ENCODE measurements at places on chromosomes 1 and 21.

- no peak for DNase-seq
Measured at GRCh38 chr1:42952303-42953001, 6.2 kb downstream of the SLC2A1 start.

DNA sequence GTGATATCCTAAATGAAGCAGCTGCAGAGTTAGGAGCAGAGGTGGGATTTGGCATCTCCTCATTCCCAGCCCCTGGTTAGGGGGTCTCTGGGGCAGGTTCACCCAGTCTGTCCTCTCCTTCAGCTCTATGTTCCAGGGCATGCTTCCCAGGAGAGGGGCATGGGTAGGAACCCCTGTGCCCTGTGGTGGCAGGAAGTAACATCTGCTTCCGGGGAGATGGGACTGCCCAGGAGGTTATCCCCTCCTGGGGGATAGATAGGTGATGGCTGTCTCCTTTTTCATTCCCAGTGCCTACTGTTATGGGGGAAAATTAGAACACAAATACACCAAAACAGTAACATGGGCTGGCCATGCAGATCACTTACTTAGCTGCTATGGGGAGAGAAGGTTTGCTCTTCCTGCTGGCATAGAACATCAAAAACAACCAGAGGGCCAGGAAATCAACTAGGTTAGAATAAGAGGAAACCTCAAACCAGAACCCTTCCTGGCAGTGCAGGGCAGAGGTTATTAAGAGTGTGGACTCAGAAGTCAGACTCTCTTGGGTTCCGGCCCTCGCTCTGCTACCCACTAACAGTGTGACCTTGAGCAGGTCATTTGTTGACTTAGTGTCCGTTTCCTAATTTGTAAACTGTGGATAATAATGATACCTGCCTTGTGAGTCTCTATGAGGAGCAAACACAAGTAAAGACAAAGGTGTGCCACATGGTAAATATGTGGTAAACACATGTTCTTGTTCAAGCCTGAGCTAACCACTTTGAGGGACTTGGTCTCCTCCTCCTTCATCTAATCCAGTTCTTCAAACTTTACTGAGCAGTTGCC lies 157.8 kb upstream of the JUN start:
- DNase-seq: no peak

DNA sequence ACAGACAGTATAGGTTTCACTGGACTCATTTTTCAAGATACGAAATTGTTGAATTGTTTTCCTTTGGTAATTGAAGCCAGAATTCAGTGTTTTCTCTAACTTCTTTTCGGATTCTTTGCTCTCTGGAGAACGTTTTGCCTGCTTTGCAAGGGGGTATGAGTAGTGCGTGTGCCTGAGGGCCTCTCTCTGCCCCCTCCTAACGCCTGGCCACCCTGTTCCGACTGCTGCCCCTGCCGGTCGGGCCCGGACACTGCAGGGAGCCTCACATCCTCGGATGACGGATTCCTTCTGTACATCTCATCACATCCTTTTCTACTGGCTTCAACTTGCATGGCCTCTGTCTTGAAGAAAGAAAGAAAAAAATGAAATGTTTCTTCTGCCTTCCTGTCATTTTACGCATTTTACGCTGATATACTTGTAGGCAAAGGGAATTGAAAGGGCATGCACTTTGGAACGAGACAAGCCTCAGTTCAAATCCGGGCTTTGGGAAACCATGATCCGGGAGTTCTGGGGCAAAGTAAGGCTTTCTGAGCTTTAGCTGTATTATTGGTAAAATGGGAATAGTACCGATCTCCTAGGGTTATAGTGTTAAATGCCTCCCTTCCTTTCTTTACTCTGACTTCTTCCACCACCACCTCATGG lies 65.1 kb downstream of the DISC1 start:
- no peak for DNase-seq

- no peak for DNase-seq
Measured at GRCh38 chr1:236809148-236809547, 14.1 kb downstream of the MTR start.

DNA sequence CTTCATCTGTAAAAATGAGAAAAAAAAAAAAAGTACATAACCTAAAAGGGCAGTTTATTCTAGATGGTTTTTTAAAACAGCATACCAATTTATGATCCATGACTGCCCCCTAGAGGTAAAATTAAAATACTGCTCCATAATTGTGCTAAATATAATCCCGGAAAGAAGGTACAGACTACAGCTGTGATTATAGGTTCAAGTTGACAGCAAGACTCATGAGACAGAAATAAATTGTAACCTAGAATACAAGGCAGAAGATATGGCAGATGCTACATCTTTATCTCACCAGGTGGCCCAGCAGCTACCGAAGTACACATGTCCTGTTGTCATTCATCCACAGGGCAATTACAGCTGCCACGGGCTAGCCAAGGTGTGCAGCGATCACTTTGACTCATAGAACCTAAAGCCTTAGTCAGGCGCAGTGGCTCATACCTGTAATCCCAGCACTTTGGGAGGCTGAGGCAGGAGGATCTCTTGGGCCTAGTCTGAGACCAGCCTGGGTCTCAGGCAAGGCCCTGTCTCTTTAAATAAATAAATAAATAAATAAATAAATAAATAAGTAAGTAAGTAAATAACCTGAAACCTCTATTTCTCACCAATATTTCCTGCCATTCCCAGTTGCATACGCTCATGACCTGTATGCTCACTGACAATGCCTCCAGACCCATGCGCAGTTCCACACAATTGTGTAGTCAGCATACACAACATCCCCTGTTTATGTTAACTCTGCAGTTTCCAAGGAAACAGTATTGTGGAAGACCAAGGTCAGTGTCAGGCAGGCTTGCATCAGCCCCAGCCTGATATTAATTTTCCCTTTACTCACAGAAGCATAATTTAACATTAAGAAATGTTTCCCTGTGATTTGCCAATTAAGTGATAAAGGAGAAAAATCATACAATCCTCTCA lies 18.3 kb upstream of the PPIE start:
- DNase-seq: peak; percentile 100

GRCh38 chr1:72547412-72547811 lies 265.1 kb upstream of the NEGR1 start:
- DNase-seq: no peak

GRCh38 chr1:87061742-87062156 lies 147.3 kb downstream of the HS2ST1 start:
- DNase-seq: no peak

DNA sequence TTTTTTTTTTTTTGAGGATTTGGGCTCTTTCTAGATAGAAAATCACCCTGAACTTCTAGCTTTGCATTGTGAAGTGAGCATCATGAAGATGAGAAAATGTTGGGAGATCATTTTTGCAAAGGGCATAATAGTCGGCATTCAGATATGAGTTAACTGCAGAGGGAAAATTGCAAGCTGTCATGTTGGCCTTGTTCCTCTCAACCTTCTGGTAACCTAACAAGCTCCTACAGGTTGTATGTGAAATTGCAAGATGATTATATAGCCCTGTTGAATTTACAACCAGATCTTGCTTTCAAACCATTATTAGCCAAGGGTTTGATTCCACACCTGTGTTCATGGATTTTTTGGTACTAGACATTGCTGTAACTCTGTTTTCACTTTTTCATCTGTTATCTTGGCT lies 2.2 kb downstream of the ELOA start:
- no peak for DNase-seq

- no peak for DNase-seq
Measured at GRCh38 chr1:85068846-85069245, 20.5 kb upstream of the MCOLN3 start.

DNA sequence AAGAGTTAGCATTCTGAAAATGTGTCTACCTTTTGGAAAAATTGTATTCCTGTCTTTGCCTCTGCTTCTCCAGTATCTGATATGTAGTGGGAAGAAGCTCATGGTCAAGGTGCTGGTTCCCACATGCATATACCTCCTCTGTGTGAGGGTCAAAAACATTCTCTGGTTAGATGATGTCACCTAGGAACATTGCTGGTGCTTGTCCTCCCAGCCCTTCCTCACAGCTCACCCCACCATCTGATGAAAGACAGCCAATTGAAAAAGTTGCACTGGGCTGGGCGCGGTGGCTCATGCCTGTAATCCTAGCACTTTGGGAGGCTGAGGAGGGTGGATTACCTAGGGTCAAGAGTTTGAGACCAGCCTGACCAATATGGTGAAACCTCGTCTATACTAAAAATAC lies 154.4 kb downstream of the NR5A2 start:
- no peak for DNase-seq

DNA sequence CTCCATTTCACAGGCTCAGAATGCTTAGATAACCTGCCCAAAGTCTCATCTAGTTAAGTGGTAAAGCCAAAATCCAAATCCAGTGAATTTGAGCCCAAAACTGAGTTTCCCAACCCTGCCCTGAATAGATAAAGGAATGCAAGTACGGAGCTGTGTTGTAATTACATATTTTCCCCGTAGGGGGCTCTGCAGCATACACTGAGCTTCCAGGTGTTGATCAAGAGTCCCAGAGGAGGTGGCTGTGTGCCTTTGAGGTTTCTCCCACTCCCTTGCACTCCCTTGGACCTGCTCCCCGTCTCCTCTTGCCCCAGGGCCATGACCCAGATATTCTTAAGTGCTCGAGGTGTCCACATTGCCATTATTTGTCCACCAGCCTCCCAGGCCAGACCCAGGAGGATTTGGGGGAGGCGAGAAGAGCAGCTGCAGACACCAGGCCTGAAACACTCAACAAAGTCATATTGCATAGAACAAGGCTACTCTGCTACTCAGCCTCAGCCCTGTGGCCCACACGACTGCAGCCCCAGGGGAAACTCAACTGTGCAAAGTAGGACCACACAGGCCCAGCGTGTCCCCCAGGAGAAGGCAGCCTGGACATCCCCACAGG lies 18.4 kb upstream of the LY9 start:
- DNase-seq: peak; percentile 24

GRCh38 chr1:232793944-232794343 lies 11.3 kb upstream of the MAP10 start:
- DNase-seq: no peak

- DNase-seq: no peak
Measured at GRCh38 chr1:24920533-24920925, 9.5 kb downstream of the RUNX3 start.

DNA sequence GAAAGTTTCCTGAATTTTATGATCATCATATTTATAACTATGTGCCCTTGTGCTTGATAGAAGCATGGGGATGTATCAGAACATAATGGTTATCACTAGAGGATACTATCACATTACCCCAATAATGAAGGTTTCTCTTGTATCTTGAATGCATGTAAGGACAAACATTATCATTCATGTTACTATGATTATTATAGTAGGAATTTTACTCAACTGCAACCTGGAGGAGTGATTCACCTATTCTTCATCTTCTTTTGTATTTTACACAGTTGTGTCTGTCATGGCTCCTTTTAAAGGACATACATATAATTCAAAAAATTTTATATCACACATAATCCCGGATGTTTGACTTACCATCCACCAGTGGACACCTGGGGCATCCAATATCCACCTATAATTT lies 143.8 kb upstream of the TMPRSS15 start:
- DNase-seq: no peak

GRCh38 chr1:43622471-43622870 lies 27.5 kb upstream of the KDM4A start:
- DNase-seq: no peak

DNA sequence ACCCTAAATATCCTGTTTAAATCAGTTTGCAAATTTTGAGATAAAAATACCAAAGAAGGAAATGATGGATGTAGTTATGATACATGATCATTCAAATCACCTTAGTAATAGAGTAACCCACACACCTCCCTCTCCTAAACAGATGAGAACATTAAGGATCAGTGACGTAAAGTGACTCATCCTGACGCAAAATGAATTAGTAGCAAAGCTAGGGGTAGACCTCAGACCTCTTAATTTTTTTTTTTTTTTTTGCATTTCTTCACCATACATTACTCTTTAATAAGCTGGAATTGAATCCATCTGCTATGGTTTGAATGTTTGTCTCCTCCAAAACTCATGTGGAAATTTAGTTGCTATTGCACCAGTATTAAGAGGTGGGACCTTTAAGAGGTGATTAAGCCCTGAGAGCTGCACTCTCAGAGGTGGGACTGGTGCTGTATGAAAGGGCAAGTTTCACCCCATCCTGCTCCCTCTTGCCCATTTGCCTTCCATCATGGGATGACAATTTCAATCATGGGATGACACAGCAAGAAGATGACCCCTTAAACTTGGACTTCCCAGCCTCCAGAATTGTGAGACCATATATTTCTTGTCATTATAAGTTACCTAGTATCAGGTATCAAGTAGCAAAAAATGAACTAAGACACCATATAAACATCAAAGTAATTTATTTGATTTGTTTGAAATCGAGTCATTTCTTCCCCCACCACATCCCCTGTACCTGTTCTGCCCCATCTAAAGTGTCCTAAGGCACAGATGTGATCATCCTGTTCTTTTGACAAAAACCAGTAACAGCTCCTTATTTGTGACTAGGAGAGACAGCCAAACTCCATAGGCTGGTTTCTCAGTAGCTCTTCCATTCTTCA lies 114.6 kb upstream of the DUSP10 start:
- DNase-seq: no peak

- DNase-seq: no peak
Measured at GRCh38 chr1:157162345-157162744, 24.1 kb upstream of the ETV3 start.

DNA sequence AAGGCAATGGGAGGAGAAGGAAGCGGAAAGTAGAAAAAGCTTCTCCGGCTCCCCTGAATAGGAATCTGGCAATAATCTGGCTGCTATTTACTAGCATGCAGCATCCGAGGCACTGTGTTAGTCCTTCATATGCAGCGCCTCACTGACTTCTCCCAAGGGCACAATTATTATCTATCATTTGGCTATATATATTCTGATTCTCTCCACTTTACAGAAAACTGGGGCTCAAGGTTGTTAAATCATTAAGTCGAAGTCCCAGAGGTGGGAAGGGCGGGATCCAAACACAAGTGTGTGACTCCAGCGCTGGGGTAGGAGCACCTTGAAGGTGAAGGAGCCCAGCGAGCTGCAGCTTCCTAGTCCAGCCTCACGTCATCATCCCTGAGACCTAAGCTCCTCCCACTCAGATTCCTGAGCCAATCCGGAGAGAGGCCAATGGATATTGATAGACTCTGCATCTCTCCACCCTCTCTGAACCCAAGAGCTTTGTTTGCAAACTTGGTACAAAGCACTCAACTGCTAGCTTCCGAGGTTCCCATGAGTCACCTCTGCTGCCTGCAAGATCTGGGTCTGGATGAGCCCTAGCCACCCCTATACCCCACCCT lies 16.6 kb upstream of the EYA3 start:
- DNase-seq: peak; percentile 46

DNA sequence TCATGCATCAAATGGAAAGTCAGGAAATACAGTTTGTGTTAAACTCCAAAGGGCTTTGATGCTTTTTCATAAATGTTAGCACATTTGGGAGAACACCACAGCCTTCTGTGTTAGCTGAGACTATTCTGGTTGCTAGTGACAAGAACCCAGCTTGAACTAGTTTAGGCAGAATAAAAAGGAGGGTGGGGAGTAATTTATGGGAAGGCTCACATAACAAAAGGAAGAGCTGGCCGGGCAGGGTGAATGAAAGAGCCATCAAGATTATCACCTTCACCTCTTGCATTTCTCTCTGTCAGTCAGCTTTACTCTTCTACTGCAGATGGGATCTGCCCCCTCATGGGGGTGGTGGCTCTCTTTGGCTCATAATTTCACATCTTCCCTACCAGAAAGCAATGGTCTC lies 75.4 kb upstream of the VTCN1 start:
- no peak for DNase-seq

GRCh38 chr21:15820852-15821379 lies 91.1 kb downstream of the USP25 start:
- no peak for DNase-seq

GRCh38 chr1:59072583-59072947 lies 224.3 kb upstream of the FGGY start:
- no peak for DNase-seq

GRCh38 chr1:115506518-115506917 lies 135.3 kb upstream of the VANGL1 start:
- no peak for DNase-seq

- no peak for DNase-seq
Measured at GRCh38 chr1:184656221-184656620, 98.4 kb downstream of the EDEM3 start.

All from NCI-H2029 treated with DMSO at 0.1 percent for 48 hours (cell line).